ENCODE measurements at places on chromosomes 1 and 21.

DNA sequence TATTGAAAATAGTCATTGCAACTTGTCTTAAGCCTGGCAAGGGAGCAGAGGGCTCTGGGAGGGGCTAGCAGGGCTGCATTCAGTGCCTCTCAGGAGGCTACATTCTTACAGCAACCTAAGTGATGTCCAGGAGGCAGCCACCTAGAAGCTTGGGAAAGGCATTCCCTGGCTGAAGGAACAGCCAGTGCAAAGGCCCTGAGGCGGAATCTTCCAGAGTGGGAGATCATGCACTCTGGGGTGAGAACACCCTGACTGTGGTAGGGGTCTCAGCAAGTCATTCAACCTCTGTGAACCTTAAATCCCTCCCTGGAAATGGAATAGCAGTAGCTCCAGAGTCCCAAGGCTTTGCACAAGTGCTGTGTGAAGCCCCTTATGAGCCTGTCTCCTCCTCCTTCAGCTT is 84.1 kb downstream of the TAS1R2 start:
- DNase-seq: no peak

- no peak for DNase-seq
Measured at GRCh38 chr1:62437273-62437940, 558 bp downstream of the USP1 start.

- no peak for DNase-seq
Measured at GRCh38 chr1:97457446-97458089, 463.3 kb downstream of the DPYD start.

DNA sequence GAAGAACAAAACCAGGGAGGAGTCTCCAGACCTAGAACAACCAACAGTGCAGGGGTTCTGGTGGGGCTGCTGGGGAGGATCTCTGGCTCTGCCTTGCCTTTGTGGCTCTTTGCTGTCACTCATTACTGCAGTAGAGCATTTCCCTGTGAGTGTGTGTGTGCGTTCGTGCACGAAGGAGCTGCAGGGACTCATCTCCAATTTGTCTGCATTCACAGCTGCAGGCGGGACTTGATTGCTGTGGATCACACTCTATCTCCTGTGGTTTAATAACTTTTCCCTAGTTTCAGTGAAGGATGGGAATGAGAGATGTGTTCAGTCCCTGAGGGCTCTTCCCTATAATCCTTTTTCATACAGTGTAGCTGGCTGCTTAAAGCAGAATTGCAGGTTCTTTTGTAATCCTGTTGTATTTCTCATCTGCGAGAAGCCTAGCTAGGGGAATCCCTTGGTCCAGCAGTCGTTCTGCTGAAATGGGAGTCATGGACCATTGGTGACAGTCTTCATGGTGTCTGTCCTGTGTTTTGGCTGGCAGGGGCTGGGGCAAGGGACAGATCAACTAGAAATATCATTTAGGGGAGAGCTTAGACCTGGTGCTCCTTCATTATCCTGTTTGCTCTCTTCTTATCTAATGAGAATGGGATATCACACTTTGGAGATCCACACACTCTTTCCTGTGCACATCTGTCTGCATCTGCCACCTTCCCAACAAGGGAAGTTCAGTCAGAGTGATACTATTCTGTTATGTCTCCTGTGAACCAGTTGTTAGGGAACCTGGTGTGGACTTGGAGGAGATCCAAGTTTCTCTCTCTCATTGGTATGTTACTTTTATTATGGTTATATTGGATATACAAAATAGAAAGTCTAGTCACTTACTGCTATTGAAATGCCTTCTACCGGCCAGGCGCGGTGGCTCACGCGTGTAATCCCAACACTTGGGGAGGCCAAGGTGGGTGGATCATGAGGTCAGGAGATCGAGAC is 3.0 kb downstream of the PCP4L1 start:
- no peak for DNase-seq

DNA sequence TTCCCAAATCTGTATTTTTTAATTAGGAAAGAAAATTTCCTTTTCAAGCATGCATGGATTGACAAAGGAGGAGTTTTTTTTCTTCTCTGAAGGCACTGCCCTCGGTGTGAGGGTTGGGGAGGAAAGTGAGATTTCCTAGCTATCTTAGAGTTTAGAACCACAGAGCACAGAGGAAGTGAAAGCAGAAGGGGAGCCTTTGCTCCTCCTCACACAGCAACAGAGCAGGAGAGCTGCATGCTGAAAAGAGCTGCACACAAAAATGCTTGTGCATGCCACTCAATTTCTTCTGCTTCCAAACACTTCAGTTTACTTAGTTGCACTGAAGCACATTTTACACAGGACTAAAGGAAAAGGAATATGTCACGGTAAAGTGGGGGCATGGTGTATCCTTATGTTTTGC is 308.1 kb downstream of the GPATCH2 start:
- no peak for DNase-seq

GRCh38 chr1:157992031-157992832 is 1.2 kb upstream of the KIRREL1 start:
- no peak for DNase-seq

DNA sequence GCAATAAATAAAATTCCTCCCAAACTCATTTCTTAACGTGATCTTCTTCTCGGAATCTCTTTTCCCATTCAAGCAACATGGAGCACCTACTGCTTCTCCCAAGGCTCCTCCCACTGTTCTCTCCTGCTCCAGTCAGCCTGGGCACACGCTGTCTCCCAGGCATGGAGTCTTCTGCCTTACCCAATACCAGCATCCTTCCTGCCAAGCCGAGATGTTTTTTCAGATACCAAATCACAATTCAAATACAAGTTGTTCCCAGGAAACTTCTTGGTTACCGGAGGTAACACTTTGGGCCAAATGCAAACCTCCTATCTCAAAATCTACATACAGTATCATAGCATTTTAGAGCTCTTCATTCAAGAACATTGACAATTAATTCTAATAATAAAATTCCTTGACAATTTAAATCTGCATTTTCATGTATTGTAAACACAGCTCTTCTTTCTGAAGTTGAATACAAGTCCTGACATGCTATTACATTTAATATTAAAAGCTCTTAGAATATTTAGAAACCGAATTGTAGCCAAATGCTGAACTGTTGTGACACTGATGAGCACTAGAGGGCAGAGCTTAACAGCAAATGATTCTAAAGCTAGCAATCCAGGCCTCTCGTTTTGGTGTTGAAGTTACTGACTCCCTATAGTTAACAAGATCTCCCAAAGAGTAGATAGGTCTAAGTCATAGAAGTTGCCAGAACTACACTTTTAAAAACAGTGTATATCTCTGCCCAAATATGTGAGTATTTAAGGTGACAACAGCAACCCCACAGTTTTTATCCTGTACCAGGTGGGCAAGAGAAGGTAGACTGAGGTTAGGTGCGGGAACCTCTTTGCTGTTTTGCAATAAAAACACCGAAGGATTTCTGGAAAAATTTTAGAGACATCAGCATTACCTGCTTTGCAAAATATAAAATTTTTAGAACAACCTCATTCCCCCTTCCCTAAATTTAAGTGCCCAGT is 52.3 kb downstream of the BCAR3 start:
- DNase-seq: no peak

- no peak for DNase-seq
Measured at GRCh38 chr1:184768467-184768866, 13.8 kb upstream of the EDEM3 start.

DNA sequence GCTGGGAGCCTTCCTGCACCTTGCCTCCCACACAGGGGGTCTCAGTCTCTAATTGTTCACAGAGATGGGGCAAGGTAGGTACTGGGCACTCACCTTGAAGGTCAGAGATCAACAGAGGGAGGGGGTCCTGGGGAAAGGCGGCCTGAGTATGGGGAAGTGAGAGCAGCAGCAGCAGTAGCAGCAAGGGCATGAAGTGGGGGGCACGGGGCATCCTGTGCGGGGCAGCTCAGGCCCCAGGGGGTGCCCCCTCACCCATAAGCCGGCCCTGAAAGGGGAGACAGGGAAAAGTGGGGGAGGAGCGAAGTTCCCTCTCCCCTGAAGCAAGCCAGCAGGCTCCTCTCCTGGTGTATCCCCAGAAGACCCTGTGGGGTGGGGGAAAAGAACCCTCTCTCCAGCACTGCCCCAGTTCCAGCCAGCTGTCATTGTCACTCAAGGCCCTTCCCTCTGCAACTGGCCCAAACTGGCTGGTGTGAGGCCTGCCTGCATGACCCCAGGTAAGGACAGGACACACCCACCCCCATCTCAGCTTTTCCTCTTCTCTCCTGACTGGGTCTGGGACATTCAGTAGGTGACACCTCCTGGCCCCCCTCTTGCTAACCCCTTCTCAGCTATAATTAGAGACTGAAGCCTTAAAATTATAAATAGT is 3.9 kb downstream of the SEMA6C start:
- DNase-seq: no peak

GRCh38 chr1:187294421-187295201 is 465.9 kb downstream of the PLA2G4A start:
- DNase-seq: no peak

DNA sequence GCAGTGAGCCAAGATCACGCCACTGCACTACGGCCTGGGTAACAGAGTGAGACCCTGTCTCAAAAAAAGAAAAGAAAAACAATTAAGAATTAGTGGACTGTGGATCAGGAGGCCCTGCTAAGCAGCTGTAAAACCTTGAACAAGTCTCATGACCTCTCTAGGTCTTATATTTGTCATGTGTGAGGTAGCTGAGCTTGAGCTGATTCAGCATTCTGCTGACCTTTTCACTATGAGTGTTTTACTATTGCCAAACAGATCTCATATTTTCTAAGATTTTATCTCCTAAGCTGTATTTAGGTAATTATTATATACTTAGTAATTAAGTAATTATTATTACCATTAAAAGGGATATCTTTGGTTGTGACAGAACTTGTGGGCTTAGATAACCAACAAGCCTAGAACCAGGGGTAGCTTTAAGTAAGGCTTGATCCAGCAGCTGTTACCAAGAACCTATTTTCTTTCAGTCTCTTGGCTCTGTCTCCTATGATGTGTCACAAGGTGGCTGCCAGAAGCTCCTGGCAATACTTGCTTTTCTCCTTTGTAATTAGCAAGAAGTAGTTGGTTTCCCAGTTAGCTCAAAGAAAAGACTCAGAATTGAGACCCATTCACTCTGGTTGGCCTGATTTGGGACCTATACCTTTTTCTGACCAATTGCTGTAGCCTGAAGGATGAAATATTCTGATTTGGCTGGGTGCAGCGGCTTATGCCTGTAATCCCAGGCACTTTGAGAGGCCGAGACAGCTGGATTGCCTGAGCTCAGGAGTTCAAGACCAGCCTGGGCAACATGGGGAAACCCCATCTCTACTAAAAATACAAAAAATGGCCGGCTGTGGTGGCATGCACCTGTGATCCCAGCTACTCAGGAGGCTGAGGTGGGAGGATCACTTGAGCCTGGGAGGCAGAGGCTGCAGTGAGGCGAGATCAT is 8.5 kb upstream of the ZC3H12A start:
- no peak for DNase-seq

- no peak for DNase-seq
Measured at GRCh38 chr21:35833991-35834390, 226.3 kb downstream of the SETD4 start.

- DNase-seq: no peak
Measured at GRCh38 chr1:214329470-214330220, 48.7 kb downstream of the SMYD2 start.

- no peak for DNase-seq
Measured at GRCh38 chr21:41684381-41685245, 82.2 kb downstream of the RIPK4 start.

DNA sequence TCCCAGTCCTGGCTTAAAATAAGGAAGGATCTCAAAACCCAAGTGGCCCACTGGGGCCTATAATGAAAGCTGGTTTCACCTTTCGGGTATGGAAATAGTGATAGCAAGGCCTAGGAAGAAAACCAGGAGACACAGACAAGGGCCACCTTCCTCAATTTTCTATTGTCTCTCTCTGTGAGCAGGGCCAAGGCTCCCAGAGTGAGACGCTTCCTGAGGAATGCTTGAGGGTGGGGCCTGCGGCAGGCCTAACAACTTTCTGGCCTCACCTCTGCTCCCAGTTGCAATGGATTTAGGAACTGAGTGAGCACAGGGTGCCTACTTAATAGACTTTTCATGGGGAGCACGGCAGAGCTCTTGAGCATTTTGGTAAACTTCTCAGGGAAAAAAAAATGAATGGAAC is 300.9 kb downstream of the ASTN1 start:
- DNase-seq: no peak

- DNase-seq: no peak
Measured at GRCh38 chr1:183002267-183002666, 21.0 kb upstream of the LAMC1 start.

- no peak for DNase-seq
Measured at GRCh38 chr1:200731654-200732332, 6.9 kb upstream of the CAMSAP2 start.

- no peak for DNase-seq
Measured at GRCh38 chr1:6145864-6146410, 34.2 kb downstream of the CHD5 start.

DNA sequence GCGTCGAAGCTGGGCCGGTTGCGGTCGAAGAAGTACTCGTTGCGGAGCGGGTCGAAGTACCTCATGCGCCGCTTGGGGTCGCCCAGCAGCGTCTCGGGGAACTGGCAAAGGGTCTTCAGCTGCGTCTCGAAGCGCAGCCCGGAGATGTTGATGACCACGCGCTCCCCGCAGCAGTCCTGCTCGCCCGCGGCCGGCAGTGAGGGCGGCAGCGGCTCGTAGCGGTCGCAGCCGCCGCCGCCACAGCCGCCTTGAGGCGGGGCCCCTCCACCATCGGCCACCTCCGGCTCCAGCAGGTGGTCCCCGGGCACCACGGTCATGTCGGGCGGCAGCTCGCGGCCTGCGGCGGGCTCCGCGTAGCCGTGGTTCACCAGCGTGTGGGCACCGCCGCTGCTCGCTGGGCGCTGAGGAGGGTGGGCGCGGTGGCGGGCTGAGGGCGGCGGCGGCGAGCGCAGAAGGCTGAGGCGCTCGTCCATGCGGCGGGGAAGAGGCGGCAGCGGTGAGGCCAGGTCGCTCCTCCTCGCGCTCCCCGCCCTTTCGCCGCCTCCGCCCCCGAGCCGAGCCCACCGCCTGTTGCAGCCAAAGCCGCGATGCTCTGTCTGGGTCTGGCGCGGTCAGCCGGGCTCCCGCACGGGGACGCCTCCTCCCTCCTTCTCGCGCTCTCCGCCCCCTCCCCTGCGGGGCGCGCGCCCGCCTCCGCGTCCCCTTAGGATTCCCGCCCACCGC is at the start of gene KCNA3:
Gene KCNA3 (minus strand): TSS at position 604 of the 723 bp plus-strand sequence. CDS start 131 bp downstream, at position 473.
- DNase-seq: peak; percentile 73

DNA sequence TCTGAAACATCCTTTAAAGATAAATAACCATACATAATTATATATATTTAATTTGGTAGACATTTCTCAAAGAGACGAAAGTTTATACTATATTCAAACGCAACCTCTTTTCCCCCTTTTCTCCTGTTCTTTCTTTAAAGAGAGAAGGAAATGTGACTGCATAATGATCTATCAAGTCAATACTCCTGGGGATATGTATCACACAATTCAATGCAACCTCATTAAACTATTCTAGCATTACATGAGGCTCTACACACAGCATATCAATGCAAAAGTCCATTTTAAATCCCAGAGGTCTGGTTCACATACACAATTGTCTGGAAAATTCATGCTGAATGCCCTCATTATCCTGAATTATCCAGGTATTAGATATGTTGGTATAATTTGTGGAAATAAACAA is 330.7 kb downstream of the LMX1A start:
- no peak for DNase-seq

DNA sequence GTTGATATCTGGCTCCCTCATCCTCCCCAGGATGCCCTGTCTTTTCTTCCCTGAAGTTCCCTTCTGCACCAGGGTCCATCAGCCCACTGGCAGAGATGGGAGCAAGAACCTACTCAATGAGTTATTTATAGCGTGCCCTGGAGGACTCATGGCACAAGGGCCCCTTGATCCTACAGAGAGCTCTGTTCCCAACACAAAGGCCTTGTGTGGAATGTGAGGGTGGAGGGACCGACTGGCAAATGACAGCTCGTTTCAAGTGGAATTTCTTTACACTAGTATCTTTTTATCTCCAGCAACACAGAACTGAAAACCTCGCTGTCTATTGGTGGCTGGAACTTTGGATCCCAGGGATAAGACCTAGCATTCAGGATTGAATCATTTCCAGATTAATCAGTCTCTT is 22.4 kb downstream of the CHI3L2 start:
- no peak for DNase-seq

Measured in type B pancreatic cell (in vitro differentiated cells).